Aorta (tissue), 5 donors: ENCODE measurements at places on chromosomes 3 and 15. TPM values are rescaled to one million over a fixed set of nuclear protein-coding genes. Genes with fewer than 3 reads are reported as not detected.

GRCh38 chr3:32848215-32848614 is 30.4 kb downstream of the TRIM71 start:
- H3K4me1 ChIP-seq: peaks cover 2% of the 10 kb centered on the region
- H3K36me3 ChIP-seq: no peaks in the 10 kb centered on the region
- H3K27ac ChIP-seq: no peak overlapping the region
- H3K27me3 ChIP-seq: no peaks in the 10 kb centered on the region
- DNase-seq: no peak

DNA sequence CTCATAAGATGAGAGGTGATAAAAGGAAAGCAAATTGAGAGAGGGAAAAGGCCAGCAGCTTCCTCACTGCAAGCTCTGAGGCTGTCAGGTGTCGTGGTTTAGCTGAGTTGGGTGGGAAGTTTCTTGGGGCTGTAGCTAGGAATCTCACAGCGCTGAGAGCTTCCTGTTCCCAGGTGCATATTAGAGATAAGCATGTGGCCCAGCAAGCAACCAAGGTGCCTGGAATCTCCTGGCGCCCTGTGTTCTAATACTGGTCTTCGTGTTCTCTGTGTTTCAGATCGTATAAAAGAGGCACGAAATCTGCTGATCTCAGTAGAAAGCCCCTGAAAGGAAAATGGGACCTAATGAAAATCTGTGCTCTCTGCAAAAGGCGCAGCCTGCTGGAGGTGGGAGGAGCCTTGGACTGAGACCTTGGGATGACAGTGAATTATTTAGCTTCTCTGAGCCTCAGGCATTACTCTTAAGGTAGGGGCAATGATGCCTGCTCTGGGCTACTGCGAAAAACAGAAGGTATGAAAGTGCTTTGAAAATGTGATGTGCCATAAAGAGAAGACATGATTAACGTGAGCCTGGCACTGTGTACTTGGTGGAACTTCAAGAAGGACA is 499.9 kb downstream of the TBL1XR1 start:
- DNase-seq: no peak
- H3K36me3 ChIP-seq: no peaks in the 10 kb centered on the region
- H3K27me3 ChIP-seq: no peaks in the 10 kb centered on the region
- H3K4me1 ChIP-seq: no peaks in the 10 kb centered on the region
- H3K27ac ChIP-seq: no peak overlapping the region
- no peak overlapping the region for H3K4me3 ChIP-seq

The VGLL4 gene
- 104 TPM for total RNA-seq

The CATSPER2 gene
- 9.3 TPM for total RNA-seq

The DAZL gene
- not detected for total RNA-seq

The SLC24A5 gene
- total RNA-seq: not detected

The PATL2 gene
- 2.2 TPM for total RNA-seq

The LIPH gene
- 0.62 TPM for total RNA-seq

The SKOR1 gene
- 1.3 TPM for total RNA-seq

The C15orf62 gene
- total RNA-seq: 0.19 TPM

DNA sequence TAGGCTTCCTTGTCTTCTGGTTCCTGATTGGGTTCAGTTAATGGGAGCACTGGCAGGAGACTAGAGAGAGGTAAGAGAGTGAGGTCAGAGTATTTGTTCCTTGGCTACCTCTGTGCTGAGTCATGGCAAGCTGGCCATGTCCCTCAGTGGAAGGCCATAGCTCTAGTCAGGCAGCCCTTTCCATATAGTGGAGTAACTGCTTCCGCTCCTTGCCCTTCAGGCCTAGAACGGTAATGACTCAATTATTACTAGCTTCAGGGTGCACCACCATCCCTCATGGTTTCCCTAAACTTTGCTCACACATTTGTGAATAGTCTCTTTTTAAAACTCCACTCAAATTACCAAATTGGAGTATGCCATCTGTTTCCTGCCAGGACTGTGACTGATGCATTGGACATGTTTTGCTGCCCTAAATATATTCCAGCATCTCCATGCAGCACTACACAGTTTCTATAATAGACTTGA is 10.5 kb upstream of the ANO10 start:
- H3K36me3 ChIP-seq: no peaks in the 10 kb centered on the region
- peak overlapping the region; percentile 1 for H3K27ac ChIP-seq
- no peaks in the 10 kb centered on the region for H3K27me3 ChIP-seq
- DNase-seq: no peak
- no peak overlapping the region for H3K4me3 ChIP-seq
- H3K4me1 ChIP-seq: no peaks in the 10 kb centered on the region

DNA sequence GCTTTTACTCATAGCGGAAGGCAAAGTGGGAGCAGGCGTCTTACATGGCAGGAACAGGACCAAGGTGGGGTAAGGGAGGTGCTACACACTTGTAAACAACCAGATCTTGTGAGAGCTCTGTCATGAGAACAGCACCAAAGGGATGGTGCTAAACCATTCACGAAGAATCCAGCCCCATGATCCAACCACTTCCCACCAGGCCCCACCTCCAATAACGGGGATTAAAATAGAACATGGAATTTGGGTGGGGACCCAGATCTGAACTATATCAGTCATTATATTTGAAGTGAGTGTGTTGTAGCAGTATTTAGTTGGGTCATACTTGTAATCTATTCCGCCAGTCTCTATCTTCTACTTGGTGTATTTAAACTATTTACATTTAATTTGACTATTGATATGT is 190.9 kb downstream of the RPLP1 start:
- H3K4me3 ChIP-seq: no peak overlapping the region
- no peaks in the 10 kb centered on the region for H3K4me1 ChIP-seq
- no peaks in the 10 kb centered on the region for H3K27me3 ChIP-seq
- H3K36me3 ChIP-seq: no peaks in the 10 kb centered on the region
- no peak for DNase-seq
- H3K27ac ChIP-seq: no peak overlapping the region

GRCh38 chr3:61015859-61016258 is 235.4 kb downstream of the FHIT start:
- H3K36me3 ChIP-seq: no peaks in the 10 kb centered on the region
- no peak for DNase-seq
- H3K27me3 ChIP-seq: no peaks in the 10 kb centered on the region
- H3K4me3 ChIP-seq: no peak overlapping the region

- DNase-seq: peak; percentile 68
- no peak overlapping the region for H3K27ac ChIP-seq
- H3K4me1 ChIP-seq: peaks cover 10% of the 10 kb centered on the region
- H3K36me3 ChIP-seq: peaks cover 4% of the 10 kb centered on the region
- no peak overlapping the region for H3K4me3 ChIP-seq
These were observed 86.4 kb downstream of the TIGIT start for GRCh38 chr3:114380233-114380651.

DNA sequence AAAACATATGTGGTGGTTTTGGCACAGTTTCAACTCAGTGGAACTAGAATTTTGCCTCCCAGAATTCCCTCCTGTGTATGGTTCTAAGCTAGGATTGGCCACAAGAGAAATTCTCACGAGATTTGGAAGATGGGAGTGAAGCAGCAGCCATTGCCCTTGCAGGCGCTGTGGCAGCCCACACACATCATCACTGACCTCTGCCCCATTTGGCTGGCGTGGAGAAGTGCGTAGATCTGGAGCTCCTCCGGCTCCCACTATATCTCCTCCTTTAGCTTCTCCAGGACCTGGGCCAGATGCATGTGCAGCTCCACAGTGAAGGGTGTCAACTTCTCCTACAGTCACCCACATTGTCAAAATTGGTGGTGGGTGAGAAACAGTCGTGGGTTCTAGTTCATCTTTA is 199.6 kb downstream of the EFHB start:
- DNase-seq: no peak
- H3K27ac ChIP-seq: no peak overlapping the region
- no peaks in the 10 kb centered on the region for H3K27me3 ChIP-seq
- H3K36me3 ChIP-seq: no peaks in the 10 kb centered on the region
- no peaks in the 10 kb centered on the region for H3K4me1 ChIP-seq

The ARPIN gene
- total RNA-seq: 35.4 TPM

The ONECUT1 gene
- total RNA-seq: not detected

The NANOGP8 gene
- 1.2 TPM for total RNA-seq

The GSK3B gene
- total RNA-seq: 34.3 TPM

DNA sequence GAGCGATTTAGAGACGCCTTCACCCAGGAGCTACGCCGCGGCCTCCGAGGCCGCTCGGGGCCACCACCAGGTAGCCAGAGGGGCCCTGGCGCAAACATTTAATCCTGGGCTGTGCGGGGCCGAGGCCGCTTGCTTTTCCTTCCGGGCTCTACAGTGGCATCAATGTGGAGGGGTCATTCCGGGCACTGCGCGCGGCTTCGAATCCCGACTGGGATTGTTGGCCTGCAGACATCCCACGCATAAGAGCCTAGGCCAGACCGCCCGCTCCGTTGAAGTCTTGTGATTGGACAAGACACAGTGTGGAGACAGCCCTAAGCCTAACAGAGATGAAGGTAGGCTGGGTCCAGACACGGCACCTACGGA is 568 bp upstream of the NCBP2 start:
- H3K36me3 ChIP-seq: no peaks in the 10 kb centered on the region
- H3K27me3 ChIP-seq: no peaks in the 10 kb centered on the region
- H3K4me1 ChIP-seq: no peaks in the 10 kb centered on the region
- DNase-seq: peak; percentile 81
- H3K4me3 ChIP-seq: peak overlapping the region; percentile 52
- peak overlapping the region; percentile 8 for H3K27ac ChIP-seq

- no peak overlapping the region for H3K27ac ChIP-seq
- no peaks in the 10 kb centered on the region for H3K4me1 ChIP-seq
- no peaks in the 10 kb centered on the region for H3K27me3 ChIP-seq
- H3K4me3 ChIP-seq: no peak overlapping the region
These were observed 4.9 kb upstream of the TBC1D5 start for GRCh38 chr3:17747174-17747889.

DNA sequence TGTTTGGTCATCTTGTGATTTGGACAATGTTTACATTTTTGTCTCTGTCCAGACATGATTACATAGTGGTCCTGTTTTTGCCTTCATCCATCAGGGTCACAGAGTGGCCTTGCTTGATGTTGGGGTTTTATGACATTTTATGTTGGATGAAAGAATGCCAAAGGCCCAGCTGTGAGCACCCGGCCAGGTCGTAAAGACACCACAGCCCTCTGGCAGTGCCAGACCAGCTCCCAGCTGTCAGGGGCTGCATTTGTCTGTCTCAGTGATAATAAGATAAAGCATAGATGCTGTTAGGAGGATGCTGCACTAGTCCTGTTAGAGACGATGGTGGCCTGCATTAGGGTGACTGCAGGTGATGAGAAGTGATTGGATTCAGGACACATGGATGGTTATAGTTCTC is 117.5 kb downstream of the FAM174B start:
- H3K4me1 ChIP-seq: no peaks in the 10 kb centered on the region
- H3K36me3 ChIP-seq: no peaks in the 10 kb centered on the region
- DNase-seq: no peak
- H3K27ac ChIP-seq: no peak overlapping the region
- H3K4me3 ChIP-seq: no peak overlapping the region

- H3K27me3 ChIP-seq: no peaks in the 10 kb centered on the region
- no peak overlapping the region for H3K27ac ChIP-seq
- H3K4me1 ChIP-seq: peaks cover 4% of the 10 kb centered on the region
- DNase-seq: no peak
- H3K4me3 ChIP-seq: no peak overlapping the region
- no peaks in the 10 kb centered on the region for H3K36me3 ChIP-seq
These were observed 729.6 kb upstream of the NR2F2 start for GRCh38 chr15:95600884-95601283.
